ENCODE measurements at places on chromosomes 3 and 15. TPM values are rescaled to one million over a fixed set of nuclear protein-coding genes. Genes with fewer than 3 reads are reported as not detected.
A peak's percentile ranks its signal among the peaks of the same experiment; 100 is the strongest.

DNA sequence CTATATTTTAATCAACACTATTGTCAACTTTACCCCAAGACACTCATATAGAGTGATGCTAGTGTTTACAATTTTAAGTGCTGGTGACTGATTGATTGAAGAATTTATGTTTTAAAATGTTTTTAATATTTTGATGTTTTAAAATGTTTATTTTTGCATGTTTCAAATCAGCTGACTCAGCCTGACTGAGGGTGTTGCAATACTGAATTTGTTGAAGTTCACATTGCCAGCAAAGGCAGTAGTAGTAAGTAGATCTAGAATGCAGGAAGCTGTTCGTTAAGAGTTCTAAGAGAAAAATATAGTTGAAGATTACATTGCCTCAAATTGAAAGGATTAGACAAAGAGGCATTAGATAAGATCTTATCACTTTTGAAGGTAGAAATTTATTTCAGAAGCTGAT lies 977.6 kb downstream of the IGSF11 start:
- H3K4me1 ChIP-seq = no peaks in the 10 kb centered on the region
- DNase-seq = no peak
- H3K4me3 ChIP-seq = no peak overlapping the region
- H3K36me3 ChIP-seq = no peaks in the 10 kb centered on the region
- no peak overlapping the region for H3K27ac ChIP-seq

DNA sequence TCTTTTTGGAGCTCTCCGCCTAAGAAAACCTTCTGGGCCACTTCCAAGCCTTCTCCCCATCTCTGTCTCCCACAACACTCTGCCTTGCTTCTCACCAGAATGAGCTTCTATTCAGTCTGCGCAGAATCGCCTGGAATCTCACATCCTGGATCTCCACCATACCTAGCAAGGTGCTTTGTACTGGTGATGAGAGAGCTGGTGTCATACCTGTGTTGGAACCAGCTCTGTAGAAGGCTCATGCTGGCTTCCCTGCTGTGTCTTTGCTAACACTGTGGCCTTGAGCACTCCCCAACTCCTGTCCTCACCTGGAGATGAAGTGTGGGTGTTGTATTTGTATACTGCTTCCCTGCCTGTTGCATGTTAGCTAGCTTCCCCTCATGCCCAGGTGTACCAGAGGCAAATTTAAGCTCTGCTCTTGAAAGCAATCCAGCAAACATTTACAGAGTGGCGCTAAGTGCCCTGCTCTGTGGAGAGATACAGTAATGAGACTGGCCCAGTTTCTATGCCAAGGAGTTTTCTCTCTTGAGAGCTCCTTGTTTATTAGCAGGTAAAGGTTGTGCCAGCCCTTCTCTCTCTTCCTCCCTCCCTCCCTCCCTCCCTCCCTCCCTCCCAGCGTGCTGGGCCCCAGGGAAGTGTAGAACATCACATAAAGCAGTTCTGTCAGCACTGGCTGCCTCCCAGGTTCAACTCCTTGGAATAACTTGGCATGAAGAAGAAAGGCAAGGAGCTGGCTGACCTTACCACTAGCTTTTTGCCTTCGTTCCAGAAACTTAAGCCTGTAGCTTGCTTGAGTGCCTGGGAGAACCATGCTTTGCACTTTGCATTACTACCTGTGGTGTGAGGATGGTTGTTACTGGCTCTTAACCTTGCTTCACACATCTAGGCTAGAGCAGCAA lies 54.9 kb downstream of the TRIM71 start:
- H3K27ac ChIP-seq = no peak overlapping the region
- H3K4me1 ChIP-seq = no peaks in the 10 kb centered on the region
- H3K36me3 ChIP-seq = no peaks in the 10 kb centered on the region
- peaks cover 8% of the 10 kb centered on the region for H3K27me3 ChIP-seq
- no peak for DNase-seq

- DNase-seq = no peak
- no peaks in the 10 kb centered on the region for H3K4me1 ChIP-seq
- H3K27ac ChIP-seq = no peak overlapping the region
- H3K4me3 ChIP-seq = no peak overlapping the region
- no peaks in the 10 kb centered on the region for H3K36me3 ChIP-seq
Observed at GRCh38 chr3:76403556-76403955, 618.2 kb upstream of the ZNF717 start.

GRCh38 chr15:74656935-74657535 lies 38.8 kb downstream of the EDC3 start:
- peaks cover 21% of the 10 kb centered on the region for H3K36me3 ChIP-seq
- H3K27me3 ChIP-seq = no peaks in the 10 kb centered on the region
- no peak overlapping the region for H3K27ac ChIP-seq
- no peak for DNase-seq
- H3K4me3 ChIP-seq = no peak overlapping the region

DNA sequence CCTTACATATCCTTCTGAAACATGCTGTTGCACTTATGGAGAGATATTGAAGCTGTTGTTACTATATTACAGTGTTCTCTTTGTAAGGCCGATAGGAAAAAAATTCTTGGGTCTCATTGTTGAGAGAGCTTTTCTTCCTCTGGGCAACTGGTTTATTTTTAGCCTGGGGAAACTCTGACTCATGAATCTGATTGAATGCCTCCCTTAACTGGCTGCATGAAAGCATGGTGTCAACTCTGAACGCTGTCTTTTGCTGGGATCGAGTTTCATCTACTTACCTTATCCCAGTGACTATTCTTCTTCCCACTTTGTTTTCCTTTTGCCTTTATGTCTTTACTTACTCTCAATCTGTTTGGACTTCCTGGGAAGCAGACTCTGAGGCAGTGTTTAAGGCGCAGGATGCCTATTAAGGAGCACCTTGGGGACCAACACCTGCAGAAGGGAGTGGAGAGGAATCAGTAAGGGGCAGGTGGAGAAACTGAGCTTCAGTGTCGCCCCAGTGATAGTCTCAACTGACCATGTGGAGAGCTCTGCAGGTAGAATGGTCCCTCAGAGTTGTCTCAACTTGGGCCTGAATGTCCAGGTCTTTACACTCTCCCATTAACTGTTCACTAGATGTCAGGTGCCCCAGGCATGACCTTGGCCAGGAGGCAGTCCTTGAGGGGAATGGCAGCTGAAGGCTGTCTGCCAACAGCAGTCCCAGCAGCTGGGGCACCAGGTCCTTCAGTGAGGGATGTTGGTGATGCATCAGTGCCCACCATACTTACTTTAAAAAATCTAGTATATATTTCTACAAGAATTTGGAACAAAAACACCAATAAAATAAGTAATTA lies 88.9 kb upstream of the CCNL1 start:
- no peaks in the 10 kb centered on the region for H3K36me3 ChIP-seq
- peak overlapping the region; percentile 90 for H3K27ac ChIP-seq
- DNase-seq = peak; percentile 72

GRCh38 chr3:168292296-168292695 lies 196.6 kb upstream of the GOLIM4 start:
- H3K27ac ChIP-seq = no peak overlapping the region
- H3K4me3 ChIP-seq = no peak overlapping the region
- H3K36me3 ChIP-seq = no peaks in the 10 kb centered on the region
- H3K27me3 ChIP-seq = no peaks in the 10 kb centered on the region
- no peak for DNase-seq

The CLDN18 gene
- total RNA-seq = not detected

The GOLGA8S gene
- total RNA-seq = 0.26 TPM

The GPR62 gene
- total RNA-seq = 0.26 TPM

GRCh38 chr3:16303037-16303575 lies 38.1 kb downstream of the OXNAD1 start:
- H3K4me1 ChIP-seq = peaks cover 32% of the 10 kb centered on the region
- DNase-seq = no peak
- H3K36me3 ChIP-seq = peaks cover 10% of the 10 kb centered on the region
- no peak overlapping the region for H3K4me3 ChIP-seq

DNA sequence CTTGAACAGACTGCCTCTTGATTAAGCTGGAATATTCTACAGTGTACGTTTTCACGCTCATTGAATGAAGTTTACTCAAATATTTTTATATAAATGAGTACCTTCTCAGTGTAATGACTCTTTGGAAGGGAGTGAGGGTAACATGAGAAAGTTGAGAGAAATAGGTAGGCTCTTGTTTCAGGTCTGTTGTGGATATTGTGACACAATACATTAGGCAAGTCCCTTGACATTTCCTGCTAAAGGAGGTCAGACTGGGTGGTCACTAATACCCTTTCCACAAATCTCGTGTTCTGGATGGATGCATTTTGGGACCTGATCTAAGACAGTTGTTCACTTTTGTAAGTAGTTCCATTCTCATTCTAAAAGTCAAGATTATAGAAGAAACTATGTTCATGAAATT lies 324.8 kb upstream of the AZI2 start:
- no peaks in the 10 kb centered on the region for H3K36me3 ChIP-seq
- no peak overlapping the region for H3K4me3 ChIP-seq
- no peak for DNase-seq
- no peaks in the 10 kb centered on the region for H3K4me1 ChIP-seq
- H3K27ac ChIP-seq = no peak overlapping the region

The SENP8 gene
- total RNA-seq = 6.3 TPM

DNA sequence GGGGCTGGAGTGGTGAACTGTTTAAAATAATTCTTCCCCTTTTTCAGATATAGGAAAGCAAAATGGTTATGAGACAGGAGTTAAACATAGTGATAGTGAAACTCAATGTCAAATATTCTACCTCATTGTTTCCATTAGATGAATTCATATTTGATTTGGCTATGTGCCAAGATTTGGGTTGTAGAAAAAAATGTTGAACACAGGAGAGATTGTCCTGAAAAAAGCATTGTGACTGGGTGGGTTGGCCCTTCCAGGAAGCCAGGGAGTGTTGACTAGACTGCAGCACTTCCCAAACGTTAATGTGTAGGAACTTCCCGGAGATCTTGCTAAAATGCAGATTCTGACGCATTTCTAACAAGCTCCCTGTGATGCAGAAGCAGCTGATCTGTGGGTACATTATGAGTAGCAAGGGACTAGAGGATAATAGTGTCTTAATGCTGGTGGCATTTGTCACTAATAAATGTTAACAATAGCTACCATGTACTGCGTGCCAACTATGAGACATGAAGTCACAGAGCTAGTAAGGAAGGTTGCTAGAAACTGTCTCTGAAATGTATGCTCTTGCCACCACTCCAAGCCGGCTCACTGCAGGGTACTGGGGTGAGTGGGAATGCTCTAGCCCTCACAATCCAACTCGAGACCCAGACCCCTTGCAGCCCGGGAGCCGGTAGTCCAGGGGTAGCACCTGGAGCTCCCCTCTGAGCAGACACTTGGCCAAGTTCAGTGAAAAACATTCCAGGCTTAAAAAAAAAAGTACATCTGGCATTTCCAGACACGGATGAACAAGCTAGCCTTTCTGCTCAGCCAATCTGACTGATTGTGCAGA lies 120.6 kb downstream of the CD47 start:
- no peaks in the 10 kb centered on the region for H3K36me3 ChIP-seq
- no peaks in the 10 kb centered on the region for H3K27me3 ChIP-seq
- no peak overlapping the region for H3K27ac ChIP-seq

GRCh38 chr3:64961301-64961700 lies 273.5 kb upstream of the ADAMTS9 start:
- H3K4me1 ChIP-seq = peaks cover 9% of the 10 kb centered on the region
- H3K4me3 ChIP-seq = no peak overlapping the region
- no peak overlapping the region for H3K27ac ChIP-seq
- H3K27me3 ChIP-seq = no peaks in the 10 kb centered on the region

- H3K4me1 ChIP-seq = peaks cover 14% of the 10 kb centered on the region
- no peak for DNase-seq
- no peak overlapping the region for H3K4me3 ChIP-seq
- peaks cover 21% of the 10 kb centered on the region for H3K36me3 ChIP-seq
- H3K27ac ChIP-seq = peak overlapping the region; percentile 62
- H3K27me3 ChIP-seq = no peaks in the 10 kb centered on the region
Observed at GRCh38 chr3:37680401-37680800, 181.3 kb upstream of the CTDSPL start.

DNA sequence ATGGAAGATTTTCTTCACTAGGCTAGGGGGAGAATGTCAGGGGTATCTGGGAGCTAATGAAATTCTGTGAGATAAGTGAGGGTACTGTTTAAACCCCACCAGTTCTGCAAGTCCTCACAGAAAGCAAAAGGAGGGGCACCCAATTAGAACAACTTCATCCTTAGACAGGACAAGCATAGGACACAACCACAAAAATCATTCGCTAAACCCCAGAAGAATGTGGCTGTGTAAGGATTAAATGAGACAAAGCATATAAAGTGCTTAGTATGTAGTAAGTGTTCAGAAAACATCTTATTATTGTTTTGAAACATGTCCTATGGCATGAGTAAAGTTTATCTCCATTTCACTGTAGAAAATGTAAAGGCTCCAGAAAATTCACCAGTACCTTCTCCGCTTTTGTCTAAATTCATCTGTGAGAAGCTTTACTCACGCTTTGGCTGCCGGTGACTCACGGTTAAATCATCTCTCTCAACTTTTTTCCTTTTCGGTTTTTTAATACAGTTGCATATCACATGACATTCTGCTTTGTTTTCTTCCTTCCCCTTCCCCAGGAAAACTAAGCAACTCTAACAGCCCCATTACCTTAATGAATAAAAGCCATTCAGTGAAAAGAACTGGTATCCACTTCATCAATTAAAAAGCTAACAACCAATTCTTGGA lies 1.7 kb downstream of the CLRN1 start:
- no peak for DNase-seq
- H3K4me1 ChIP-seq = no peaks in the 10 kb centered on the region
- H3K36me3 ChIP-seq = no peaks in the 10 kb centered on the region
- no peak overlapping the region for H3K4me3 ChIP-seq

DNA sequence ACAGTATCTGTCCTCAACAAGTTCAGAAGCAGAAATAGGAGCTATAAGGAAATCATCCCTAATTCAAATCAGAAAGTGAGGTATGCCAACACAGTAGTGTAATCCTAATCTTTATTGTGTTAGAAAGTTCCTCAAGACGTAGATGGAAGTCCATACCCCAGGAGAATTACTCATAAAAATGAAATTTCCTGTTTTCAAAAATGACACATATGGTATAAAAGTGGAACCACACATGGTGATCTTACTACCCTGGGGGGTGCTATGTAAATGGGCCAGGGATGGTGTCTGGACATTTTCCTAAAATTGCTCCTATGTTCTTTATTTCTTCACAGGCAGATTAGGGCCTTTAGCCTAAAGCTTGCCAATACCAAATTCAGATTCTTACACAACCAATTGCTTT lies 204.1 kb downstream of the ARRDC4 start:
- no peak overlapping the region for H3K4me3 ChIP-seq
- DNase-seq = no peak
- no peaks in the 10 kb centered on the region for H3K27me3 ChIP-seq

The SMCO1 gene
- 52.9 TPM for total RNA-seq

- no peaks in the 10 kb centered on the region for H3K27me3 ChIP-seq
- peaks cover 100% of the 10 kb centered on the region for H3K4me1 ChIP-seq
- no peaks in the 10 kb centered on the region for H3K36me3 ChIP-seq
- no peak for DNase-seq
- peak overlapping the region; percentile 86 for H3K27ac ChIP-seq
Observed at GRCh38 chr3:129594409-129594808, 12.1 kb downstream of the PLXND1 start.

- H3K4me3 ChIP-seq = no peak overlapping the region
- no peaks in the 10 kb centered on the region for H3K36me3 ChIP-seq
- no peak for DNase-seq
- no peak overlapping the region for H3K27ac ChIP-seq
Observed at GRCh38 chr15:96801576-96802150, 471.2 kb downstream of the NR2F2 start.

The CCR4 gene
- total RNA-seq = not detected

Measured in heart right ventricle (tissue), 16 donors.